T-cell (primary cell): ENCODE measurements at places on chromosomes 3 and 15.

DNA sequence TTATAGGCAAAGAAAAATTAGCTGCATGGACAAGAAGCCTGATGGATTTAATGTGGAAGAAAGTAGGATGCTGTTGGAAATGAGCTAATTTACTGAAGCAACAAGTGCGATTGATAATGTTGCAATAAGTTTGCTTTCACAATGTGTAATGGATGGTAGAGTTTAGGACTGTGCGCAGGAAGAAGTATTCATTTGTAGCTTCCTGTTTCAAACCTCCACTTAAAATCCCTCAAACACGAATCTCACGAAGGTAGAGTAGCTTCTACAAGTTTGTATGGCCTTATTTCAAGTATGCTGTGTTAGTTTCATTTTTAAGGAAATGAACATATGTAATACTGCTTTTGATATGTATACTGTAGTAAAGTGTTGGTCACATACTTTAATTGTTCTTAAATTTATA is 42.3 kb downstream of the KCNH8 start:
- DNase-seq: no peak

- no peak for DNase-seq
Observed at GRCh38 chr3:43854916-43855315, 164.2 kb downstream of the ABHD5 start.

DNA sequence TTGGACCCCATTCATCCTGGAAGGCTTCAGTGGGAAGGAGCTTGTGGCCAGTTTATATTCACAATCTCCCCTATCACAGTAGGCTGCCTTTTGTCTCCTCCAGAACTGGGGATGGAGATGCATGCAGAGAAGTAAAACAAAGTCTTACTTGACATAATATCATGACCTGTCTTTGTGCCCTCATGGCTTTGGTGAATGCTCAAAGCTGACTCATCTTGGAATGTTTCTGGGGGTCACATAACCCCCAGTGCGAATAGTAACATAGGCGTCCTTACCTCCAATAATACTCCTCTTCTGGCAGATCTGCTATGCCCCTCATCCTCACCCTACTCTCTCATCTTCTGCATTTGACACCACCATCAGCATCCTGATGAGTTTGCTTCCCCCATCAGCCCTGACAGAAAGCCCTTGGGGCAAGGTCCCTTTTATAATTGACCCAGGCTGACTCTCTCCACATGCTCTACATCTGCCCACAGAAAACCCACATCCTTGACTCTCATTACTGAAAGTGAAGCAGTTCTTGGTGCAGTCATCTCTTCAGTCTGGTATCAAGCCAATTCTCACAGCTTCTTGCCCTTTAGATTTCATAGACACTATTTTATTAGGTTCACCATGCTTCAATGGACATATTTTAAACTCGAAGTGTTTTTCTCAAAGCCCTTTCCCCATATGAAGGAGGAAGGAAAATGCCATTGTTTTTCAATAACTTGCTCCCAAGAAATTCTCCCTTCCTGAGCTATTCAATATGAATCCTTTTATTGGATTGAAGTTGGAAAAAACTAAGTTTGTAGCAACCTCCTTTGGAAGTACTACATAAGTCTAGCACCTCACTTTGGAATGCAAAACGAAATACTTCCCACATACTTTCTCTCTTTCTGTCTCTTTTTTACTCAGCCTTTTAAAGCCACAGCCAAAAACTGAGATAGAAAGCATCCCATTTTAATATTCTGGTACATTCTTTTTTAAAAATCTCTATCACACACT is 36.6 kb downstream of the OSTN start:
- DNase-seq: no peak

DNA sequence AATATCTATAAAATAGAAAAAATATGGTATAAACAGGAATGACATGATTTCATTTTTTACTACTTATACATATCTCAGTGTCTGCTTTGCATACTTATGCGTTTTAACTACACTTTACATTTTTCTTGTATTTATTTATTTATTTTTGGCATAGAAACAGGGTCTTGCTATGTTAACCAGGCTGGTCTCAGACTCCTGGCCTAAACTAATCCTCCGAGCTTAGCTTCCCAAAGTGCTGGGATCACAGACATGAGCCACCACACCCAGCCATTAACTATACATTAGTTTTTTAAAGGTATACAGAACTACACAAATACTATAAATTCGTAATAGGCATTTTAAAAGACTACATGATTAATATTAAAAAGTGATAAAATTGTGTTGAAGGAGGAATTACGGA is 9.1 kb downstream of the ADAM10 start:
- no peak for DNase-seq

GRCh38 chr3:104367000-104367399 is 999.7 kb upstream of the ALCAM start:
- DNase-seq: no peak

DNA sequence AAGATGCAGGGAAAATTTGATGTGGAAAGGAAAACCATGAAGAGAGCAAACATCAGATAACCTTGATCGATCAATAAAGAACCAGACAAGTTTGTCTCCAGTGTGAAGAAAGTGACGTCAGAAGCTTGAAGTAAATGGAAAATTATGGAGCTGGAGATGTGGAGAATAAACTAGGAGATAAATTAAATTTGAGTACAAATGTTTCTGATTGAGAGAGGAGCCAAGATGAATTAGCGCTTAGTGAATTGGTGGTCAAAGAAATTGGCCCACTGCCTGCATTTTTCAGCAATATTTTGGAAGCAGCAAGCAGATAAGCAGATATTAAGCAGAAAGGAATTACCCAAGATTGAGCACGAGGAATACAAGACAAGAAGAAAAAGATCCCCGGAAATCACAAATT is 567.3 kb upstream of the ZNF385D start:
- no peak for DNase-seq

DNA sequence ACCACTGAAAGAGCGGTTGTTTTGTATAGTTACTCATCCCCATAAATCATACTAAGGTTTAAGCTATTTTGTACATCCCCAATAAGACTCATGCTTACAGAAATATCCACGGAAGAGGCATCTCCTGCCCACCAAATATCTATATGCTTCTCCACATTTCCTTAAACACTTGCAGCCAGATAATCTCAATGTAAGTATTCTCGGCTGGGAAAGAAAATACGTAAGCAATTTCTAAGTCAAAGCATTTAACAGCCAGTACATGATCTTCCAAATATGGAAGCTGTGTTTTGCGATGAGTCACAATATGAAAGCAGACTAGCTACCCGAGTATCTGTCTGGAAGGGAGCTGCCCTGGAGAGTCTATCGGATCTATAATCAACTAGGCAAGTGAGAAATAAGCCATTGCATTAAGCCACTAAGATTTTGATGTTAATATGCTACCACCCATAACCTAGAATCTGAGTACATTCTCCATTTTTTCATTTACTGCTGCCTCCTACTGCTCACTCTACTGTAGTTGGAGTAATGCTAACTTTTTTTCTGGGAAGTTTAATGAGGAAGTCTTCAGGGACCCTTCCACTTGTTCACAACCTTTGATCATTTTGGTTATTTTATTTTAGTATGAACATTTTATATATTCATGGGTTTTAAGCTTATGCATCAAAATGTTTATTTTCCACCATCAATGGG is 26.9 kb upstream of the ZMAT3 start:
- DNase-seq: no peak

- no peak for DNase-seq
Observed at GRCh38 chr15:60079210-60079609, 75.1 kb downstream of the FOXB1 start.

GRCh38 chr3:139198929-139199328 is 144.9 kb upstream of the MRPS22 start:
- DNase-seq: no peak

DNA sequence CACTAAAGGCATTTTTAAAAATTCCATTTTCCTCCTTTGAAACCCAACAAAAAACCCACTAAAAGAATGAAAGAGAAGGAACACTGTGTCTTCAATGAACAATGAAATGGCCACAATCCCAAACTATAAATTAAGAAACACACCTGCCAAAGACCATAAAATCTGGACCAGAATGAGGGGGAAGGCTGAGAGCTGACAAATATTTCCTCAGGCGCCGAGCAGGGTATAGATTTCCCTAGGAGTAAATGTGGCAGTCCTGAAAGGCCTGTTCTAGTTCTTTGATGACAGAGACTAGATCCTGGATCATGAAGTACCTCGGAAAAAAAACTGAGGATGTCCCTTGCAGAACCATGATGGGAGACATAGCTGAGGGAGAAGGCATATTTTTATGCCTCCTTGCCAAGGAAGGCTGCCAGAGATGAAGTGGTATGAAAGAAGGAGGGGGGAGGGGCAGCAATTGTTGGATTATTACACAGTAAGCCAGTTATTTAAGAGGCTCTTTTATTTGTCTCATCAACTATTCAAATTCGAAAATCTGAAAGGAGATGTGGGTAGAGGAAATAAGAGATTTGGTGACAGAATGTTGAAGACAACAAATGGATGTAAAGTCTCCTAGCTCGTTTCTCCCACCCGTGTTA is 275.3 kb upstream of the GOLGA6L4 start:
- no peak for DNase-seq

DNA sequence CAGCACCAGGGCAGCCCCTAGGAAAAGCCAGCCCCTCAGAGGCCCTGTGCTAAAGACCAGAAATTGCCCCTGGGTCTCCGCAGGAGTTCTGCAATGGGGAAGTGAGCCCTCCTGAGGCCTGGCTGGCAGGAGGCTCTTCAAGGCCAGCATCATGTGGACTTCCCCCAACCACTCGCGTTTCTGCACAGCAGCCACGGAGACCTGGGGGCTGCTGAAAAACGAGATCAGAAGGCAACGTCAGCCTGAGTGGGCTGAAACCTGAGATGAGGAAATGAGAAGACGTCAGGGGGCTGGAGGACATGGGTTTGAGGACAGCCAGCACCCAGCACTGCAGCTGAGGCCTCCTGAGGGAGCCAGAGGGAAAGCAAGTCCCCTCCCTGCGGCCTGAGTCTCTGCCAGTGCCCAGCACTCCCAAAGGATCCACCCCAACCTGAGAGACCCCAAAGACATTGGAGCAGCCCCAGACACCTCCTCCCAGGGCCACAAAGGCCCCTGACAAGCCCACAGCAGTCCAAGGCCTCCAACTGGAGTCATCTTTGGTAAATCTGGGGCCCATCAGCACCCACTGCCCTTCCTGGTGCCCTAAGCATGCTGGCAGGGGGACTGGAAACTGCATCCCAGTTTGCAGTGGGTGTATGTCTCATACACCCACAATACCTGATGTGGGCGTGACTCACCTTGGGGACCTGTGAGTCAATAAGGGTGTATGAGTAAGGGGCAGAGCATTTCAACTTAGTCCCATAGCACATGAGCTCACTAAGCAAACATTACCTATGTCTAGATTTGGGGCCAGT is 29.2 kb upstream of the CYP11A1 start:
- no peak for DNase-seq

GRCh38 chr3:127760361-127760760 is 62.0 kb downstream of the MGLL start:
- DNase-seq: no peak

GRCh38 chr3:115833074-115833473 is 209.8 kb downstream of the GAP43 start:
- no peak for DNase-seq

DNA sequence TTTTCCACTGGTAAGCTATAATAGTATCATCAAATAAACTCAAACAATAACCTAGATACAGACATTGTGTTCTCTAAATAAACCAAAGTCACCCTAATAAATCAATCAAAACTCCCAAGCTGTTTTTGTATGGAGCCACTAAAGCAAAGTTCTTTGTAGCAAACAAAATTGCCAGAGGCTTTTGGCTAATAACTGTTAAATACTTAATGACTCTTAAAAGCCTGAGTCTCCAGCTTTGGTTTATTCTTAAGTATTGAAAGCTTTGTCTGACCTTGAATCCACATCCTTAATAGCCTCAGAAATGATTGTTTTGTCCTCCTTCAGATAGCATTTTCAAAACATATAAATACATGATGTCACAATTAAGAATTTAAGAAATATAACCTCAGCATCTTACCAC is 725.3 kb downstream of the SI start:
- DNase-seq: no peak
